ENCODE measurements at places on chromosomes 5 and 9. TPM values are rescaled to one million over a fixed set of nuclear protein-coding genes. Genes with fewer than 3 reads are reported as not detected.

- no peak for DNase-seq
Measured at GRCh38 chr9:36029765-36030528, 6.8 kb upstream of the RECK start.

DNA sequence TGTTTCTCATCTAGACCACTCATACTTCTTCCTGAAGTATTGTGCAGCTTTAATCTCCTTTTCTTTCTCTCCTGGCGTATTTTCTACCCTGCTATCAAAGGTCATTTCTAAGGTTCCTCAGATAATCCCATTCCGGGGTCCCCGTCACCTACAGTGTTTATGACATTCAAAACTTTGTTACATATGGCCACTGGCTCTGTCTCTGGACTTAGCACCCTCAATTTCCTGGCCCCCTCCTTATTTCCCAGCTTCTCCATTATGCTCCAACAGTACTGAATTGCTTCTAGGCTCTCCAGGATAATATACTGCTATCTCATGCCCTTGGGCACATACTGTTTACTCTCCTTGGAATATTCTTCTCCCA lies 31.2 kb downstream of the RFK start:
- no peak for DNase-seq

GRCh38 chr9:74777136-74777879 lies 110.4 kb downstream of the TRPM6 start:
- DNase-seq = peak; percentile 53

DNA sequence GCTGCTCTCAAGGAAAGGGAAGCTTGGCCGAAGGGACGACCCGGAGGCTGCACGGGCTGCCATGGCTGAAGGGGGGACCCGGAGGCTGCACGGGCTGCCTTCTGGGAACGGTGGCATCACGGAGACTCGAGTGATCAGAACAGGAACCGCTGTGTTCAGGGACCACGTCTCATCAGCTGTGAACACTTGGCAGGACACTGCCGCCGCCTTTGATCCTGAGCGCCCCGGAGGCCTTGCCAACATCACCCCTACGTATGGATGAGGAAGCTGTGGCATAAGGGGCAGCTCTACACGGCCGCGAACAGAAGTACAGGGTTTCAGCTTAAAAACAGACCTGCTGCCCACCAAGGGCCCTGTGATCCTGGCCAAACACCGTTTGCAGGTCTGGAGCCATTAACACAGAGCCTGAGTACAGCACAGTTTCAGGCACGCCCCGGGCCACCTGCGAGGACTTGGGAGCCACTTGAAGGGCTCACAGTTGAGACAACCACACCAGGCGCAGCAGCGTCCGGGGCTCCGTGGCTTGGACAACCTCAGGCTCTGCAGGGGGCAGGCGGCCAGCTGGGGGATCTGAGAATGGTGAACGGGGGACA lies 23.9 kb upstream of the TERT start:
- DNase-seq = no peak

- peak; percentile 41 for DNase-seq
Measured at GRCh38 chr5:180172447-180173197, 36.4 kb downstream of the RASGEF1C start.

DNA sequence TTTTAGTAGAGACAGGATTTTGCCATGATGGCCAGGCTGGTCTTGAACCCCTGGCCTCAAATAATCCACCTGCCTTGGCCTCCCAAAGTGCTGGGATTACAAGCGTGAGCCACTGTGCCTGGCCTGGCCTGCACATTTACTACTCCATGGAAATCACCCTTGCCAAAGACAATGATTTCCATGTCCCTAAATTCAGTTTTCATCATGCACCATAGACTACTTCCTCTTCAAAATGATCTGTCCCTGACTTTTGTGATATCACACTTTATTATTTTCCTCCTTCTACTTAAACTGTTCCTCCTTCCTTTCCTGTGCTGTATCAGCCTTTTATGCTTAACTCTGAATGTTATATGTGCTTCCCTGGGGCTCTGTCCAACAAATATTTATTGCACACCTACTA lies 20.3 kb downstream of the SLC28A3 start:
- DNase-seq = no peak

DNA sequence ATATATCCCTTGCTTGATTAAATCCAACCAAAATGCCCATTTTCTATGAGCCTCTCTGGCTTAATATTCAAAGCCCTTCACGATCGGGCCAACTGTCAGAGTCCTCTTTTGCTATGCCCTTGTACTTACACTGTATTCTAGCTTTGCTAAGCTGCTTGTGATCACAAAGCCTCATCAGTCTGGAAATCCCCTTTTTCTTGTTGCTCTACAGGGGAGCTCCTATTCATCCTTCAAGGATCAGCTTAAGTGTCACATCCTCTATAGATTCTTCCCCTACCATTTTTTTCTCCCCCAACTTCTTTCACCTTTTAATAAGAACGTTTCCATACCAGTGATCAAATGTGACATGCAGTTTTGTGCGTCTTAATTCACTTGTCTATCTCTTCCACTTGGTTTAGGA lies 450.4 kb upstream of the CHD1 start:
- no peak for DNase-seq

DNA sequence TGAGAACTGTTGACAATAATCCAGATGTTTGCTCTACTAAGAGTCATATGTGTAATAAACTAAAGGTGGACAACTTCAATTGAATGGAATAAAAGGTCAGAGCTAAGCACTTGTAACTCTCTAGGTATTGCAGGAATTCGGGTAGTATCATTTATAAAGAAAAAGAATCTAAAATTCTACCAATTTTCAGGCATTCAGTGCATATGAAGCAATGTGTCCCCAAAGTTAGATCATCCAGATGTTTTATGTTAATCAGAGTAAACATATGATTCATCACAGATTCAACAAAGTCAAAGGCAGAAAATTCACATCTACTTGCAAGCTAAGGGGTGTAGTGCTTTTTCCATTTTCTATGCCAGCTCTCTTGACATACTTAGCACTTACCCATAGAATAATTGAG lies 477.1 kb downstream of the PDE4D start:
- DNase-seq = no peak

The KIF20A gene
- total RNA-seq = 0.81 TPM

The GRIN1 gene
- not detected for total RNA-seq

The RASGRF2 gene
- total RNA-seq = 5.8 TPM

The TRIM36 gene
- total RNA-seq = 1.1 TPM

The KLF9 gene
- 57.1 TPM for total RNA-seq

The LMNB1 gene
- 1.8 TPM for total RNA-seq

The NUTM2G gene
- total RNA-seq = not detected

The ESM1 gene
- total RNA-seq = not detected

The RALGDS gene
- total RNA-seq = 70.1 TPM
